T-helper 2 cell treated with Interferon-gamma antibody and Interleukin-4, amounts not matched to agents 5 μg/mL and 100 μg/mL, for 36 hours (primary cell): ENCODE measurements at places on chromosomes 4 and X.
A peak's percentile ranks its signal among the peaks of the same experiment; 100 is the strongest.

DNA sequence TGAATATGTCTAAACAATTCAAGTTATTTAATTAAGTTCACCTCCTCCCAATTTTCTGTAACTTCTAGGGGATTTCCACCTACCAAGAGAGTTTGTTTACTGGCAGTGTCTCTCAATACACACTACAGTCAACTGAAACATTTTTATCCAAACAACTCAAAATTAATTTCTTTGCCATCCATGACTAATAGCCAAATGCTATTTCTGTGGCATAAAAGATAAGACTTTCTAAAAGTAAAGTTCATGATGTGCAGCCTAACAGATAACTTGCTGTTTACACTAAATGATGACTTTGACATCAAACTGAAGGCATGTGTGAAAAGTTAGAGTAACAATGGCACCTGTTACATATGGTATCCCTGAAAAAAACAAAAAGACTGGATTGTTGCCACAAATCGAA lies 7.3 kb downstream of the TAB3 start:
- DNase-seq = no peak

DNA sequence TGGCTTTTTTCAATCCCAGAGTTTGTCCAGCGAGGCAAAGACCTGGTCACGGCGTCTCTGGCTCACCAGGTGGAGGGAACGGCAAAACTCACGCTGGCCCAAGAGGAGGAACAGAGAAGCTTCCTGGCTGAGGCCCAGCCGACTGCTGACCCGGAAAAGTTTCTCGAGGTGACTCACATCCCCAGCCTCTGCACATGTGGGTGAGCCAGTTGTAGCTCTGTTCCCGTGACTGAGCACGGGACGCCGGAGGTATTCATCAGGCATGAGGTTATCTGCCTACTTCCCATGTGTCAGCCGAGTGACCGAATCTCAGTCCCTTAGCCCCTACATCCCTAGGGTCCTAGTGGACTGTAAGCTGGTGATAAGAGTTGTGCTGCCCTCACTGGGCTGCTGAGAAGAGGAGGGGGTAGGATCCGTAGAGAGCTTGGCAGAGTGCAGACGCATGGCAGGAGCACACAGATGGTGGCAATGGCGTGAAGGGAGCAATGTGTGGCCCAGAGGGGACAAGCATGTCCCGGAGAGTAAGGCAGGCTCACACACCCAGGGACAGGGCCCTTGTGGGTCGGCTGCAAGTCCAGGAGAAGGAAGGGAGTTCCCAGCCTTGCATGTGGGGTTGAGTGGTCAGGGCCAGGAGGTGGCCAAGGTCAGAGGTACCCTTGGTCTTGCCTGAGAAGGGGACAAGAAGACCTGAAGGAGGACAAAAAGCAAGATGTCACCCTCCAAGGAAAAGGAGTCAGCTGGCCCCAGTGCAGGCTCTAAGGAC lies 42.9 kb downstream of the EVC start:
- no peak for DNase-seq

- DNase-seq = peak; percentile 26
These were observed 375 bp downstream of the FGFR3 start for GRCh38 chr4:1793496-1793840.

GRCh38 chr4:150010525-150011126 lies 67.6 kb upstream of the DCLK2 start:
- no peak for DNase-seq

GRCh38 chr4:53313510-53313909 lies 52.4 kb downstream of the SCFD2 start:
- DNase-seq = no peak
